ENCODE measurements at places on chromosomes 1 and 21.

DNA sequence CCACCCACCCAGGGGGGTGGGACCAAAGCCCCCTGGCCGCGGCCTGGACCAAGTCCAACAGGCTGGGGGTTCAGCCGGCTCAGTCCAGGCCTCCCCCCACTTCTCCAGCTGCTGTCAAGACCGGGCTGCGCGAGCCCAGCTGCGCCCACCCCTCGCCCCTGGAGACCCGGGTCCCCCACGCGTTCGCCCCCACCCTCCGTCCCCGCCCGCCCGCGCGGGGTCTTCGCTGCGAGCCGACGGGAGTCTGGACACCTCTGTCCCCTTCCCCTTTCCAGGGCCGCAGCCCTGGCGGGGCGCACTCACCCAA is 253 bp downstream of the RAP1GAP start:
- no peak for DNase-seq

DNA sequence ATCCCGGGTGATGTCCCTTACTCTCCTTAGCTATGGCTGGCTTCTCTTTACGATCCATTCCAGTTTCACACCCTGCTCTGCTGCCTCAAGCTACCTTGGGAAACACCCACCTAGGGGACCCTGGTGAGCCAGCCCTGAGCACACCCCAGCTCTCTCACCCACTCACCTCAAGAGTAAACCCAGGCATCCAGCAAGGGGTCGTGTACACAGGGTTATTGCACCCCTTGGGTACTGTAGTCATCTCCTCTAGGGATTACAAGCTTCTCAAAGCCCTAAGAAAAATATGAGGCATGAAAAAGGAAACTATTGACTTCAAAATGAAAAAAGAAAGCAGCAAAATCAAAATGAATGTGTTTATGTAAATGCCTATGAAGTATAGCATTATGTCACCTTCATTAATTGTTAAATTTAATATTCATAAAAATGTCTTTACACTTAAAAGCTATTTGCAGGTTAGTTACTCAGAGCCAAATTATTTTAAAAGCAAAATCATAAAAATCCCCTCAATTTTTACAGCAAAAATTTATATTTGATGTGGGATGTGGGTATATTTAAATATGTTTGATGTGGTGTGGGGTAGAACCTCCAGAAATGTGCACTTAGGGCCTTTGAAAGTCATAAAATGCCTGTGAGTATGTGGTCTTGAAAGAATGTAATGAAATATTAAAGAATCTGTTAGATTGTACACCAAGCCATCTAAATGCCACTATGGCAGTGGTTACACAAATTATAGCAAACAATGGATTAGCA is 190.3 kb downstream of the C1orf94 start:
- DNase-seq = no peak

GRCh38 chr21:46397993-46398392 is 60.7 kb upstream of the DIP2A start:
- DNase-seq = no peak

DNA sequence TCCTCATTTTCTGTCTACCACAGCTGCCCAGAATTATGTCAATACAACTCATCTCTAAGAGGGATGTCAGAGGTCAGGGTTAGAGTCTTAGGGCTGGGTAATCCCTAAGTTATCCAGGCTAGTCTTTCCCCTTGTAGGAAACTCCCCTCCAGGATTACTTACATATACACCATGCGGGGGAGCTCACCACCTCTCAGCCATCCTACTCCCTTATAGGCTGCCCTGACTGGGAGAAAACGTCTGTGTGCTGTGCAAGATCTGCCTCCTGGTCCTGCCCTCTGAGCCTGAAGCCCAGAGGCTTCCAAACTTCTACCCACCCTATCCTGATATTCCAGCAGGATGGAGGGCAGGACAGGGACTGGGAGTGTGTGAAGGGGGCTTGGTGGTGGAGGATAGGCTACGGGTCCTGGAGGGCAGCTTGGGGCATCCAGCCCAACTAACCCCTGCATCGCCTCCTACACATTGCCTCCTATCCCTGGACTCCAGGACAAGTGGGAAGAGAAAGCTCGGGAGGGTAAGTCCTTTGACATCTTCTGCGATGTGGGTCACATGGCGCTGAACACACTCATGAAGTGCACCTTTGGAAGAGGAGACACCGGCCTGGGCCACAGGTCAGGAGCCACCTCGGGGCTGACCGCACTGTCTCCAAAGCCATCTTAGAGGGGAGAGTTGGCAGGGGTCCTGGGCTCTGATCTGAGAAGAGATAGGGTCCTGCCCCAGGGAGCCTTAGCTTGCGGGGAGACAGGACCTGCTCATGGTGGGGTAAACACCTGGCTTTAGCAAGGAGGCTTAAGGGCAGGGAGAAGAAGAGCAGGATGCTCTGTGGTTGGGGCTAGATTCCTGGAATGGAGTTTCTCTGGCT is 14.4 kb downstream of the CYP4B1 start:
- no peak for DNase-seq

DNA sequence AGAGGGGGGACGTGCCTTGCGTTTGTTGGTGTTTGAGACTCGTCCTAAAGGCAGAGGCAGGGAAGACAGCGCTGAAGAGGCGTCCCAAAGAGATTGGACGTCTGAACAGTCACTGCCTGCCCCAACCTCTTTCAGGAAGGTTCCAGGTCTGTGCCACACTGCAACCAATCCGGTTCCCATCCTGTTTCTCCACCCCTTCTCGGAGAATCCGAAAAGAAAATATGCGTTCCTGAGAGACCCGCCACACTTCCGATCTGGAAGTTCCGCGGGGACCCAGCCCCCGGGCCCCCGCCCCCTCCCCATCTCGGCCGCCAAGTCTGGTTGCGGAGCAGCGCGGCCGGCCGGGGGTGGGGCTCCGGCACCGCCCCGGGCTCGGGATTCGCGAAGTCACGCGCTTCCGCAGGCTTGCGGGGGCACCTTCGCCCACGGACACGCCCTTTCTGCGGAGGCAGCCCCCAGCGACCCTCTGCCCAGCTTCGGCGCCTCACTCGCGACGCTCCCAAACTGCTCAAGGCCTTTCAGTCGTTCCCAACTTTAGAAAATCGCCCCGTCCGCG is 124.5 kb upstream of the DPYD start:
- DNase-seq = no peak

Measured in NCI-H510A (cell line).